ENCODE measurements at places on chromosomes 5 and 9. TPM values are rescaled to one million over a fixed set of nuclear protein-coding genes. Genes with fewer than 3 reads are reported as not detected.

The UBLCP1 gene
- polyA plus RNA-seq = 40.5 TPM

The CCDC192 gene
- polyA plus RNA-seq = 1.2 TPM

The C9orf72 gene
- polyA plus RNA-seq = 12.9 TPM

GRCh38 chr9:121463026-121463807 lies 36.4 kb downstream of the GGTA1 start:
- peak; percentile 33 for DNase-seq

GRCh38 chr5:15459200-15459599 lies 40.8 kb upstream of the FBXL7 start:
- DNase-seq = no peak

GRCh38 chr5:159712672-159713071 lies 203.6 kb upstream of the ADRA1B start:
- DNase-seq = peak; percentile 10

GRCh38 chr5:16674750-16675149 lies 58.0 kb upstream of the RETREG1 start:
- DNase-seq = no peak

- DNase-seq = no peak
These were observed 43.1 kb downstream of the BASP1 start for GRCh38 chr5:17260549-17260948.

The GRIA1 gene
- polyA plus RNA-seq = 2.8 TPM

The DBH gene
- 1.7 TPM for polyA plus RNA-seq

The PLCXD3 gene
- polyA plus RNA-seq = 0.26 TPM

GRCh38 chr9:32928145-32928763 lies 73.2 kb downstream of the APTX start:
- no peak for DNase-seq

The ASPN gene
- 10.0 TPM for polyA plus RNA-seq

DNA sequence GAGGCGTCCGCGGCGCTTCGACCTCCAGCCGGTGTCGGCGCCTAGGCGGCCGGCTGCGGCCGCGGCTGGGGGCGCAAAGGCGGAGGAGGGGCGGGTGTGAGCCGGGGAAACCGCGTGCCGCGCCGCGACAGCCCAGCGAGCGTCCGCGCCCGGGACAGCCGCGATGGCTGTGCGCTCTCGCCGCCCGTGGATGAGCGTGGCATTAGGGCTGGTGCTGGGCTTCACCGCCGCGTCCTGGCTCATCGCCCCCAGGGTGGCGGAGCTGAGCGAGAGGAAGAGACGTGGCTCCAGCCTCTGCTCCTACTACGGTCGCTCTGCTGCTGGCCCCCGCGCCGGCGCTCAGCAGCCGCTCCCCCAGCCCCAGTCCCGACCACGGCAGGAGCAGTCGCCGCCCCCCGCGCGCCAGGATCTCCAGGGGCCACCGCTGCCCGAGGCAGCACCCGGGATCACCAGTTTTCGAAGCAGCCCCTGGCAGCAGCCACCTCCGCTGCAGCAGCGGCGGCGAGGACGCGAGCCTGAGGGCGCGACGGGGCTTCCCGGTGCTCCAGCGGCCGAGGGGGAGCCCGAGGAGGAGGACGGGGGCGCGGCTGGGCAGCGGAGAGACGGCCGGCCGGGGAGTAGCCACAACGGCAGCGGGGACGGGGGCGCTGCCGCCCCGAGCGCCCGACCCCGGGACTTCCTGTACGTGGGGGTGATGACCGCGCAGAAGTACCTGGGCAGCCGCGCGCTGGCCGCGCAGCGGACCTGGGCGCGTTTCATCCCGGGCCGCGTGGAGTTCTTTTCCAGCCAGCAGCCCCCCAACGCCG lies 605 bp downstream of the CHSY3 start:
- DNase-seq = peak; percentile 9

GRCh38 chr5:27814286-27814685 lies 775.9 kb upstream of the CDH9 start:
- no peak for DNase-seq

DNA sequence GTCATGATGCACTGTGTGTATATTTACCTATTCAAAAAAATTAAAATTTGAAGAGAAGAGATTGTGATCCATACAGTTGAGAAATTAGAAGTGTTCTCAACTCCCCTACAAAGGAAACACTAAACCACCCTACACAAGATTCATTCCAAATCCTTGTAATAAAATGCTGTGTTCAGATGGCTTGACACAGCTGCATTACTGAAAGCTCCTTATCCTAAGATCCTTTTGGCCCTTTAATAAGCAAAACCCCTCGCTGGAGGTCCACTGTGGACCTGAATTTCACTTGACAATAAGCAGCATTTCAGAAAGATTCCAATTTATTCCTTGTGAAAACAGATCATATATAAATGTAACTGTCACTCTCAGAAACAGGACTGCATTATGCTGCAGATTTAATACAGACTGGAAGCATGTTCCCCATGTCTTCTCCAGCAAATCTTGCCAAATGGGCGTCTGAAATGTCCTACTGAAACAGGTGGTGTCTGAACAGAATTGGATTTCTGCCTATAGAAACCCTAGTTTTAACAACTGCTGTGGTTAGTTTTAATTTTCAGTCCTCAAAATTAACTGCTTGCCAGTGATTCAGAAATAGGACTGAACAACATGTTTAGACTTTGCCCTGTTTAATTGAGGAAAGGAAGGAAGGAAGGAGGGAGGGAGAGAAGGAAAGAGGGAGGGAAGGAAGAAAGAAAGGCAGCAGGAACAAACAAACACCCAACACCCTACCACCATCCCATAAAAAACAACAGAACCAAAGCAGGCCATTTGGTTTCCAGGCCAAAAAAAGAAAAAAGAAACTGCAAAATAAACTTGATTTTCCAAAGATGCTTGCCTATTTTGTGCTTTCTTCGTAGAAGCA lies 179.6 kb downstream of the MLLT3 start:
- DNase-seq = no peak

DNA sequence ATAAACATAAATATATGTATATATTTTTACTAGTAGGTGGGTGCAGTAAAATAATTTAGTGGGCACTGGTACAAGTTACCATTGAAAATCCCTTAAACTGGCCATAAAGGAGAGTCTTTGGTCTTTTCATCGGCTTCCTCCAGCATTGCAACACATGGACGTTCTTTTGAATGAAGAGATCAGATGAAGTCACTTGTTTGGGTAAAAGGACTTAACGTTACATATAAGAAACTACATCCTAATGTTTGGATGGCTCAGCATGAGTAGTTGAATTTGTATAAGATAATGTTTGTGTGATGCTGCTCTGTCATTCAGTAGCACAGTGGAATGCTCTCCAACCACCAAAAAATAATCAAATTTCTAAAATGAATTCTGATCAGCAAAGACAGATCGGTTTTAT lies 31.6 kb downstream of the AFAP1L1 start:
- no peak for DNase-seq

GRCh38 chr5:81326554-81326953 lies 25.2 kb downstream of the ZCCHC9 start:
- DNase-seq = no peak

DNA sequence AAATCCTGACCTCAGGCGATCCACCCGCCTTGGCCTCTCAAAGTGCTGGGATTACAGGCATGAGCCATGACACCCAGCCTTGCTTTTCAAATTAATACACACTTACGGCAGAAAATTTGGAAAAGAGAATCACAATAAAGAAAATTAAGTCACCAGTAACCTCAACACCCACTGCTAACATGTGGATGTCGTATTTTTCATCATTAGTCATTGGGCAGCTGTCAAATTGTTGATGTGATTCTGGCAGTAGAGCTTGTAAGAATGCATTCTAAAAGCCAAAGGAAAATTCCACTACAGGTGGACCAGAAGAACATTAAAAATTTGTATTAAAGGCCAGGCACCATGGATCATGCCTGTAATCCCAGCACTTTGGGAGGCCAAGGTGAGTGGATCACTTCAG lies 237.3 kb upstream of the TUT7 start:
- DNase-seq = no peak

The PCA3 gene
- polyA plus RNA-seq = 1.3 TPM

Measured in renal pelvis (tissue), 12 donors.